ENCODE measurements at places on chromosomes 2 and 18. TPM values are rescaled to one million over a fixed set of nuclear protein-coding genes. Genes with fewer than 3 reads are reported as not detected.

Gene CDKL4
- polyA plus RNA-seq, result 0.12 TPM

Gene MAP3K19
- polyA plus RNA-seq, result 0.13 TPM

Gene ME2
- 25.8 TPM for polyA plus RNA-seq

Gene MEIS1
- 14.6 TPM for polyA plus RNA-seq

Gene DYNAP
- polyA plus RNA-seq, result not detected

Gene TEX44
- polyA plus RNA-seq, result not detected

Gene WDR43
- 35.7 TPM for polyA plus RNA-seq

Gene CHST9
- 0.58 TPM for polyA plus RNA-seq

Gene KCTD18
- polyA plus RNA-seq, result 10.9 TPM

Gene MCFD2
- 50.4 TPM for polyA plus RNA-seq

Gene SLC5A7
- polyA plus RNA-seq, result 0.15 TPM

Gene SEH1L
- 29.8 TPM for polyA plus RNA-seq

Gene KRTCAP3
- polyA plus RNA-seq, result 1.3 TPM

Gene RAPGEF4
- polyA plus RNA-seq, result 1.7 TPM

Gene ANKRD30BL
- not detected for polyA plus RNA-seq

Gene LCT
- polyA plus RNA-seq, result not detected

Gene GRB14
- 1.8 TPM for polyA plus RNA-seq

Gene DCDC2C
- polyA plus RNA-seq, result 0.59 TPM

Gene IL1F10
- polyA plus RNA-seq, result not detected

Gene LIMS4
- 2.3 TPM for polyA plus RNA-seq

Gene PXDN
- 212 TPM for polyA plus RNA-seq

Gene IMP4
- polyA plus RNA-seq, result 44.7 TPM

Gene GKN2
- not detected for polyA plus RNA-seq

Gene EML6
- polyA plus RNA-seq, result 40.2 TPM

Gene ASTL
- polyA plus RNA-seq, result not detected

Gene UCN
- 1.3 TPM for polyA plus RNA-seq

Gene POTEI
- polyA plus RNA-seq, result 0.11 TPM

Gene GPBAR1
- polyA plus RNA-seq, result 2.2 TPM

Gene CNGA3
- 0.75 TPM for polyA plus RNA-seq

Gene CXXC1
- 35.7 TPM for polyA plus RNA-seq

Gene GLB1L
- polyA plus RNA-seq, result 4.7 TPM

Gene NDUFV2
- polyA plus RNA-seq, result 81.3 TPM

Gene PLB1
- polyA plus RNA-seq, result 2.2 TPM

Measured in muscle of back (tissue), 13 donors.